ENCODE measurements at places on chromosomes 4 and X.
A peak's percentile ranks its signal among the peaks of the same experiment; 100 is the strongest.

GRCh38 chr4:108547682-108548081 lies 72.7 kb upstream of the RPL34 start:
- DNase-seq, result no peak

DNA sequence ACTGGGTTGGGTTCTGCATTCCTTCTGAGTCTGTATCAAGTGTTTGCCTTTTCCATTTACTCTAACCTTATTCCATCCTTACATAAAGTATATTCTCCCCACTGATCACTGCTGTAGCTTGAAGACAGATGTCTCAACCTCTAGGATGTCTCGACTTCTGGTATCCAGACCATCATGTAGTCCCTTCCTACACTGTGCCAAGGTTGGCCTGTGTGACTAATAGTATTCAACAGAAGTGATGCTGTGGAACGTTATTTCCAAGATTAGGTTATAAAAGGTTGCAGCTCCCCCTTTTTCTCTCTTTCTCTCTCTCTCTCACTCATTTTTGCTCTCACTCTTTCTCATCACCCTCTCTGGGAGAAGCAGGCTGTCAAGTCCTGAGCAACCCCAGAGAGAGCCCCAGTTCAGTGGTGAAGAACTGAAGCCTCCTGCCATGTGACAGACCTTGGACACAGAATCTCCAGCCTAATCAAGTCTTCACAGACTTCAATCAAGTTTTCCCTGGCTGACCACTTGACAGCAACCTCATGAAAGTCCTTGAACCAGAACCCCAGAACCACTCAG lies 75.4 kb downstream of the PRDM5 start:
- no peak for DNase-seq

- no peak for DNase-seq
Observed at GRCh38 chrX:13956998-13957397, 72.7 kb downstream of the GEMIN8 start.

GRCh38 chr4:77595364-77595973 lies 10.2 kb upstream of the CXCL13 start:
- no peak for DNase-seq

- no peak for DNase-seq
Observed at GRCh38 chr4:172657081-172657480, 511.5 kb upstream of the GALNT7 start.

GRCh38 chr4:99462875-99463464 lies 27.8 kb upstream of the ADH7 start:
- DNase-seq, result peak; percentile 39

DNA sequence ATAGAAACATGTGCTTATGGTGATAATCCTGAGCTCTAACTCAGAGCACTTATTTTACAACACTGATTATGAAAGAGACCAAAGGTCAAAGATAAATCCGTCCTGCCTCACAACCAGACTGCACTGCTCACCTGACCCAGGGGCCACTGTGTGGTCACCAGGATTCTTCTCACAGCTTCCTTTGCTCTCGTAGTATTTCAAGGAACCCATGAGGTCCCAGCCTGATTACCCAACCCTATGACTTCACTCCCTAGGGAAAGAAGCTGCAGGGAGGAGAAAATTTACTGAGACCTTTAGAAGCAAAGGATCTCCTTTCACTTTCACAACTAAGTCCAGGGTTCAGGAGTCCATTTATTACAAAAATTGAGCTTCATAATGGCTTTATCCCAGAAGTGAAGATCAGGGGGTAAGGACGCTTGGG lies 9.6 kb downstream of the SLC25A5 start:
- DNase-seq, result peak; percentile 68

DNA sequence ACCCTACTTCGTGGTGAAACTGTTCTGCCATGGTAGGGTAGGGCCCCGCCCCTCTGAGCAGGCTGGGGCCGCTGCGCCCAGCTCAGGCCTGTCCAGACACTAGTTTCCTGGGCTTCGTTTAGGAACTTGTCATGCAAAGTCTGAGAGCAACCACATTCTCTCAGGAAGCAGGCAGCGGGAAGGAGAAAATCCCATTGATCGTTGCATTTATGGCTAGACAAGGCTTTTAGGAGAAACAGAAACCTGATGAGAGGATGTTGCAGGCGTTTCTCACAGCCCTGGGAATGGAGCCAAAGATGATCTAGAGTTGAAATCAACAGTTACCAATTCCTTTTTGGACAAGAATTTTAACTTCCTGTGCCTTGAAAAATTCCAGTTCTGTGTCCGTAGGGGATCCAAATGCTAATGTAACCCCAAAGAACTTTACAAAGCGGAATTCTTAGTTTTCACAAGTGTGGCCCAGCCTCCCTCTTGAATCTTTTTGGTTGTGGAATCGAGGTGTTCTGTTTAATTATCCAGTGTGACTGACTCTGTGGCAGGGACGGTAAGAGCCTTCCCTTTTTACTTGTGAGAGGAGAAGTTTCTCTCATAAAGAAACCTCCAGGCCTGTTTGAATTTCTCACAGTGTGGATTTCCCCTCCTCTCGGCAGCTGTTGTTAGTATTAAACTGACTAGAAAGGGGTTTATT lies 4.5 kb upstream of the CXCL9 start:
- peak; percentile 46 for DNase-seq

GRCh38 chrX:132401935-132402334 lies 86.9 kb downstream of the MBNL3 start:
- DNase-seq, result peak; percentile 55

GRCh38 chr4:187491959-187492358 lies 503.6 kb upstream of the ZFP42 start:
- no peak for DNase-seq

DNA sequence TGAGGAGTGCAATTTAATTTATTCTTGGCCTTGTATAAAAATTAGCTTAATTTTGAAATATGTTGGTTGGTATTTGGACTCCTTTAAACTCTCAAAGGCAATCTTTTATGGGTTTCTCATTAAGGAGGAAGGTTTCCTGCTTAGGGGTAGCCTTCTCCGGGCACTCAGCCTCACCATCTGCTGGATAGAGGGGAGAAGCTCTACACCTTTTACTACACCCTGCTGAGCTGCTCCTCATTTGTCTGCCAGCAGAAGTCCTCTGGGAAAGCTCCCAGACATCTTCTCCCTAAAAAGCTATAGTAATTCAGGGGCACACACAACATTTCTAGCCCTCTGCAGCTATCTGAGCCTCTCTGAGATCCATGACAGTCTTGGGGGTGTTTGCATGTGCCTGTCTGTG lies 179.1 kb downstream of the SOWAHB start:
- DNase-seq, result no peak

DNA sequence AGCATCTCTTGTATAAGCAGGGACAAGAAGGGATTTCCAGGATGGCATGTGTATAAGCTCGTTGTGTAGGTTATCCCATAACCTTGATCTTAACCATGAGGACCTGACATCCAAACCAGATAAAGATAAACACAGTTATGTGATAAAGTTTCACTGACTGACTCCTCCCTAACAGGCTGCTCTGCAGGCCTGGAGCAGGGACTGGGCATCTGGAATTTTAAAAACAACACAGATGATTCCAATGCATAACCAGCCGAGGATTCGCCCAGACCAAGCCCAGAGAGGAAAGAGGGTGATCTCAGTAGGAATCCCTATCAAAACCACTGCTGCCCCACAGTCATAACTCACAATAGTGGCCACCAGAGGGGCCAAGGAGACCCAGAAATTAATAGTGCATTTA lies 22.7 kb downstream of the KLF3 start:
- DNase-seq, result no peak

- no peak for DNase-seq
Observed at GRCh38 chr4:135184715-135185114, 983.1 kb upstream of the PABPC4L start.

- DNase-seq, result peak; percentile 81
Observed at GRCh38 chr4:181970366-181970765, 272.8 kb upstream of the TENM3 start.

DNA sequence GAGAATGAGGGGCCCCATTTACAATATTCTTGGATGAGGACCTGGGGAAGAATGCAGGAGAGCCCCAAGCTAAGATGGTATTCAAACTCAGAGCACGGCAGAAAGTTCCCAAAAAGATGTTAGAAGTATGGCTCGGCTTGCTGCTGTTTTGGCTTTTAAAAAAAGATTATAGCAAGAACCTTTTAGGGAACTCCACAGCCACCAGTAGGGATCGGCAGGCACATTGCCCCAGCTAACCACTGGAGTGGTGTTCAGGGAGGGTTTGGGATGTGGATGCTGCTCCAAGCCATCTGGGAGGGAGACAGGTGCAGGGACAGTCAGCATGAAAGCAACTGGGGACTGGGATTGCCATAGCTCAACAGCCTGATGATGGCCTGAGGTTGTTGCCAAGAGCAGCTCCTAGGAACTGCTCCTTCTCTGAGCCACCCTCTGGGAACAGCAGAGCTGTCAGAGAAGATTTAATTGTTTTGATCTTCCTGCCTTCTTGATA lies 63.0 kb downstream of the SORBS2 start:
- DNase-seq, result no peak

GRCh38 chrX:40154250-40154852 lies 56.6 kb upstream of the BCOR start:
- no peak for DNase-seq

DNA sequence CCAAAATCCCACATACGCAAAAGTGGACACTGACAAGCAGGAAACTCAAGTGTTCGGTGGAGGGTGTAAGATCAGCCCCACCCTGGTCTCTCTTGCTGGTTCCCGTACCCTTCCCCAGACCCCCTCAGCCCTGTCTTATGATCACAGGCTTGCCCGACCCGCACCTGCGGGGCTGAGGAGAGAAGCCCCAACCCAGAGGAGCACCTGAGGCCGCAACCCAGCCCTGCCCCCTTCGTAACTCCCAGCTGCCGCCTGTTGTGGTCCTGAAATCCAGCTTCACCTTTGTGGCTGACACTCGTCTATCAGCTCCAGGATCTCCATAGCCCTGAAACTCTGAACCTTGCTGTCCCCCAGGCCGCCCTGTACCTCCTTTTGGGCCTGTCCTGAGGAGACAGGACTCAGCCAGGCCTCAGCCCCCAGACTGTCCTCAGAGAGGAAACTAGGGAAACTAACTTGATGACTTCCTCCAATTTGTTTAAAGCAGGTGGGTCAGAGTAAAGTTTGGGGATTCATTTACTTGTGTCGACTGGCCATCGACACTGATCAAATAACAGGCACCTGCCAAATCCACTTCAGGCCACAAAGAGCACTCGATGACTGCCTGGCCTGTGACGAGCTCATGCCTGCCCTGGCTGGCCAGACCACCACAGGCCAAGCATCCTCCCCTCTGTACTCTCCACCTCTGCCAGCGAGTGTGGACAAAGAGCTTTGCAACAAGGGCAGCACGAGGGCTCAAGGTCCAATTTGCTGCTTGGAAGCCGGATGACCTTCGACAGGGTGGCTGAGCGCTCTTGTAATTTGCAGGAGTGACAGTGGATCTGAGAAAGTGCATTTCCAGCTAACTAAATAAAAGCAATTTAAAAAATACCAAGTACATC lies 19.3 kb downstream of the DCTD start:
- no peak for DNase-seq

- DNase-seq, result no peak
Observed at GRCh38 chr4:153365003-153365402, 20.5 kb downstream of the MND1 start.

GRCh38 chr4:175246941-175247340 lies 328.8 kb downstream of the ADAM29 start:
- DNase-seq, result peak; percentile 54

DNA sequence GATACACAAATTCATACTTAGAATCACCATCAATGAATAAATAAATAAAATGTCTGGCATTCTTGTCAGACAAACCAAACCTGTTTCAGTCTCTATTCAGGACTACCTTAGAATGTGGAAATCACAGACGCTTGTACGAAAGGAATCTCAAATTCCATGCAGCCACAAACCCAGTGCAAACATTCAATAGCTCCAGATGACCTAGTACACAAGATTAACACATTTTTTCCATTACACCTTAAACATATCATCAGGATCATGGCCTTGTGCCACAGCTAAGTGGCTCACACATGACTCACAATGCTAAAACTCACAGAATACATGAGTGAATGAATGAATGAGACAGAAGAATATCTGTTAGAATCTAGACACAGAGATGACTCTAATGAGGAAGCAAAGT lies 134.2 kb downstream of the PWWP3B start:
- DNase-seq, result peak; percentile 64

DNA sequence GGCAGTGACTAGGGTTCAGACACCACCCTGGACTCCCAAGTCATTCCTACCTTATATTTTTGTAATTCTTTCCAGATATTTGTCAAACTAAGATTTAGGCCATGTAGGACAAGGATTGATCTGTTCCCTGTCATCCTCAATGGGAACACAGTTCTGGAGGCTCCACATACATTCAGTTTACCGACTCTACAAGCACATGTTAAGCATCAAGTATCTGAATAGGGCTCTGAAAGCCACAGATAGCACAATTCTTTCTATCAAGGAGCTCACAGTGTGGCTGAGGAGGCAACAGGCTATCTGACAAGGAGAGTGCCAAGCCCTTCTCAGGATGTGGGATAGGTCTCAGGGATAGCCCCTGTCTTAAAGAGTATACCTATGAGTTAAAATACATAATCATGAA lies 37.0 kb upstream of the CXCL8 start:
- DNase-seq, result no peak

GRCh38 chr4:153243468-153243867 lies 39.2 kb downstream of the TRIM2 start:
- DNase-seq, result no peak

- no peak for DNase-seq
Observed at GRCh38 chr4:8359193-8359592, 81.3 kb downstream of the ACOX3 start.

- peak; percentile 89 for DNase-seq
Observed at GRCh38 chr4:152310257-152310656, 225.6 kb downstream of the FBXW7 start.

DNA sequence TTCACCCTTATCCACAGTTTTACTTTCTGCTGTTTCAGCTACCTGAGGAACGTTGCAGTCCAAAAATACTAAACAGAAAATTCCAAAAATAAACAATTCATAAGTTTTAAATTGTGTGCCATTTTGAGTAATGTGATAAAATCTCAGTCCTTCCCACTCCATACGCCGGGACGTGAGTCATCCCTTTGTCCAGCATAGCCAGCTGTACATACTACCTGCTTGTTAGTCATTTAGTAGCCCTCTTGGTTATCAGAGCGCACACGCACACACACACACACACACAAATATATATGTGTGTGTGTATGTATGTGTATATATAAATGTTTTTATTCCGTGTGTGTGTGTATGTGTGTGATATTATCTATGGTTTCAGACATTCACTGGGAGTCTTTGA lies 4.8 kb upstream of the CCSER1 start:
- peak; percentile 69 for DNase-seq

DNA sequence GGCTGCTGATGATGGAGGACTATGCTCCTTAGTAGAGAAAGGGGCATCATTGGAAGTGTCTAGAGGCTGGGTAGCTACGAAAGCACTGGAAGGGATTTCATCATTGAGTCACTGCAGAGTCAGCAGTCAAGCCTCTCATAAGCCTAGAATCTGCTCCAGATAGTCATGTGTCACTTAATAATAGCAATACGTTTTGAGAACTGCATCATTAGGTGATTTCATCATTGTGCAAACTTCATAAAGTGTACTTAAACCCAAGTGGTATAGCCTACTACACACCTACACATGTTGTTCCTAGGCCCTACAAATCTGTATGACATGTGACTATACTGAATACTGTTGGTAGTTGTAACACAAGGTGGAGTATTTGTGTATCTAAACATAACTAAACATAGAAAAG lies 165.6 kb downstream of the PTTG2 start:
- DNase-seq, result no peak
